ENCODE measurements at places on chromosomes 1 and 21.

GRCh38 chr1:247298124-247298481, 33.6 kb downstream of the ZNF496 start:
- DNase-seq: no peak

GRCh38 chr1:39898648-39899603, 2.8 kb downstream of the MYCL start:
- DNase-seq: no peak

- DNase-seq: no peak
Observed at GRCh38 chr1:77541162-77541545, 141.3 kb downstream of the ZZZ3 start.

GRCh38 chr1:223308136-223308535, 55.8 kb downstream of the SUSD4 start:
- DNase-seq: no peak
